ENCODE measurements at places on chromosomes 6 and 20.

GRCh38 chr20:47448429-47448828 lies 53.3 kb upstream of the NCOA3 start:
- no peak for DNase-seq

DNA sequence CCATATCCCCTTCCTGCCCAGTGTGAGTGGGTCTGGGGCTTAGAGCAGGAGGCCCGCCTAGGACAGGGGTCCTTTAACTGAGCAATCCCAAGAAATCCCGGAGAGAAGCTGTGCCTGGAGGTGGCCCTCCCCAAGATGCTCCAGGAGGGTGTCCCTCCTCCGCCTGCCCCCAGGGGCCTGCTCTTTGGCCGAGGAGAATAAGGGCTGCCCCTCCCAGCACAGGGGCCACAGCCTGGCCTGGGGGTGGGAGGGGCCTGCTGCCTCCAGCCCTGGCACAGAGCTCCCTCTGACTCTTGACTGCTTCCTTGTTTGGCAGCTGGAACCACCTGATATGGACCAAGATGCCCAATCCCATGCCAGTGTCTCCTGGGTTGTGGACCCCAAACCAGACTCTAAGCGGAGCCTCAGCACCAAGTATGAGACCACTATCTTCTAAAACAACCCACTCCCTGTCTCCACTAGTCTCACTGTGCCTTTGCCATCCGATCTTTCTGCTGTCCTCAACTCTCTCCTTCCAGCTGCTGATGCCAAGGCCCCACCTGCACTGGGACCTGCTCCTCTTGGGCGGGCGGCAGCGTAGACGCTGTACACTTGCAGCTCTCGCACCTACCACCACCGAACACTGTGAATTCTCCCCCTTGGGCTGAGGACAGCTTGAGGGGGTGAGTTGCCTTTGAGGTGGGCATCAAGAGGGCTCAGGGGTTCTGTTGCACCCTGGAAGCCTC lies 54.3 kb downstream of the TCP11 start:
- no peak for DNase-seq

GRCh38 chr6:158322400-158322723 lies 10.1 kb downstream of the TULP4 start:
- no peak for DNase-seq

DNA sequence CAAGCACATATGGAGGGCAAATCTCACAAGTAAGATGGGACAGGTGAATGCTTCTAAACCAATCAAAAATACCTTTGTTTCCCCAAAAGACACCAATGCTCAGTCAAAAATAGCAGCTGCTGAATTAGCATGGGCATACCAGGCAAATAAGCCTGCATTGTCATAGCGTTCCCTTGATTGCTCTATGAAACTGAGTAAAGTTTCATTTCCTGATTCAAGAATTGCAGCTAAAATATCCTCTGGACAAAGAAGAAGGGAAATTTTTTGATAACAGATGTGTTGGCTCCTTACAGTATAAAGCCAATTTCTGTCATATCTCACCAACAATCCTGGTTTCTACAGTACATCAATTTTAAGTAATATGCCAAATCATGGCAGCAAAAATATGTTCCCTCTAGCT lies 3.3 kb upstream of the TMEM14A start:
- no peak for DNase-seq

GRCh38 chr20:25017257-25017803 lies 24.8 kb upstream of the APMAP start:
- DNase-seq: no peak

- DNase-seq: no peak
These were observed 35.4 kb upstream of the SSTR4 start for GRCh38 chr20:22999756-23000155.

DNA sequence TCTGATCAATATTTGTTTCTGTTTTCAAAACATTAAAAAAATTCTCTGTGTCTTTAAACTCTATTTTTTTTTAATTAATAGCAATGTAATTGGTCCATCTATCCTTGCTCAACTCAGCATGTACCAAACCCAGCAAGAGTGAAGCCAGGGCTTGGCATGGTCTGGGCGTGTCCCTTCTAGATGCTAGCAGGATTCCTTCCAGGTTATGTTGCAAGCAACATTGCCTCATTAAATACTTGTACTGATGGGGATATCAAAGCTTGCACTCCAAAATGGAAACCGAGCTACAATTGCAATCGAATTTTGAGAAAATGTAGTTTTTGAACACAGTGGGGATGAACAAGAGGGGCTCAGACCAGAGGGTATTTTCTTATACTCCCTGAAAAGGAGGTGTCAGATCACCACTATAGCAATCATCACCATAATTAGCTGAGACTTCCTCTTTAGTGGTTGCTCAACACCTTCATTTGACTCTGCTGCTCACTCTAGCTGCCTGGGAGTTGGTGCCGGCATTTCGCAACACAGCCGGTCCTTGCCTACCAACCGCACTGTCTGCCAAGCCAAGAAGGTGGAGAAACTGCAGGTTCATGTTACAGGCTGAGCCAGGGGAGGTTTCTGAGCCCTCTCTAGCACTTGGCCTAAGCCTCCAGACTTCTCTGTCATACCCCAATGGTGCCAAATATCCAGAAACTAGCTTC lies 67.8 kb upstream of the RALGAPA2 start:
- DNase-seq: no peak

GRCh38 chr6:139743664-139744437 lies 369.4 kb upstream of the CITED2 start:
- peak; percentile 92 for DNase-seq

GRCh38 chr6:32397252-32397920 lies 9.6 kb downstream of the BTNL2 start:
- DNase-seq: no peak

- DNase-seq: no peak
These were observed 988 bp downstream of the TIAM2 start for GRCh38 chr6:154996016-154996590.

DNA sequence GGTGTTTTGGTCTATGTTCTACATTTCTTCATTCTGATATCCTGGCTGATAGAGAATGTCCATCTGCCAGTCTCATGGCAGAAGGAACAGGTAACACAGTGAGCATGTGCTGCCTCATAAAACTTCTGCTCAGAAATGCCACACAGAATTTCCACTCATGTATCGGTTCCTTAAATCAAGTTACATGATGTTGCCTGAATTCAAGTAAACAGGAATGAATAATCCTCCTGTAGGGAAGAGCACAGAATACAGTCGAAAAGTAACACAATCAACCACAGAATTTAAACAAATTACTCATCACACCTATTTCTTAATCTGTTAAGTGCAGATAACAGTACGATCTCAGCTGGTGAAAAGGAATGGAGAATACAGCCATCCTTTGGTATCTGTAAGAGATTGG lies 74.7 kb downstream of the FAM217A start:
- no peak for DNase-seq

GRCh38 chr6:81768150-81768942 lies 15.9 kb upstream of the TENT5A start:
- DNase-seq: no peak

DNA sequence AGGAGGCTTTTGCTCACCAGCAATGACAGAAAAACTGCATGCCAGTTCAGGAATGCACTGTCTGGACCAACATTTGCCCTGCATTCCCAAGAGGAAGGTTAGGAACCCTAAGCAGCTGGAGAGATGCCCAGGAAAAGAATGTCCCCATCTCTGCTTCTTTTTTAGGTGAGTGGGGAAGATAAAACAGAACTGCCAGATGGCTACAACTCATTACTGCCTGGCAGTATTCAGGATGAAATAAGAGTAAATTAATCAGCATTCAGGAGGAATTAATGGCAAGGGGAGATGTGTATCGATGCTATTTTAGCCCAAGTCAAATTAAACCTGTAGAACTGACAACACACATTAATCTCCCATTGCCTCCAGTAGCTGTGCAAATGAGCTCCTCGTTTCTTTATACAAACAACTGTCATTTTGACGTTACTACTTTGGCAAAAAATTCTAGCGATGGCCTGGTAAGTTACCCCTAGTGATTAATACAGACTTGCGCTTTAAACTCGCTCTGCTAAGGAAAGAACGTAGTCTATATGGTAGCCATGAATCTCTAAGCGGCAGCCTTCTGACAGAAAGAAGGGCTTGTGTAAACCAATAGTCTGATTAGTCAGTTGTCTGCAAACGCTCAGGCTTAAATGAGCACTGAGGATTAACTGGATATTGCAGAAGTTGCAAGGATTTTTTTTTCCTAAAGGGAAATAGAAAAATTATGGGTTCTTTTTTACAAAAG lies 16.7 kb upstream of the SMLR1 start:
- no peak for DNase-seq

GRCh38 chr20:48610996-48611395 lies 216.8 kb downstream of the PREX1 start:
- DNase-seq: no peak

- DNase-seq: no peak
These were observed 582.2 kb upstream of the FLRT3 start for GRCh38 chr20:14919501-14920081.

GRCh38 chr6:56024931-56025330 lies 149.5 kb upstream of the BMP5 start:
- DNase-seq: no peak

GRCh38 chr20:61349447-61350165 lies 97.5 kb downstream of the CDH4 start:
- DNase-seq: no peak

- DNase-seq: no peak
These were observed 27.5 kb upstream of the TGM6 start for GRCh38 chr20:2353231-2353630.

- no peak for DNase-seq
These were observed 7.1 kb downstream of the CD93 start for GRCh38 chr20:23079016-23079351.

DNA sequence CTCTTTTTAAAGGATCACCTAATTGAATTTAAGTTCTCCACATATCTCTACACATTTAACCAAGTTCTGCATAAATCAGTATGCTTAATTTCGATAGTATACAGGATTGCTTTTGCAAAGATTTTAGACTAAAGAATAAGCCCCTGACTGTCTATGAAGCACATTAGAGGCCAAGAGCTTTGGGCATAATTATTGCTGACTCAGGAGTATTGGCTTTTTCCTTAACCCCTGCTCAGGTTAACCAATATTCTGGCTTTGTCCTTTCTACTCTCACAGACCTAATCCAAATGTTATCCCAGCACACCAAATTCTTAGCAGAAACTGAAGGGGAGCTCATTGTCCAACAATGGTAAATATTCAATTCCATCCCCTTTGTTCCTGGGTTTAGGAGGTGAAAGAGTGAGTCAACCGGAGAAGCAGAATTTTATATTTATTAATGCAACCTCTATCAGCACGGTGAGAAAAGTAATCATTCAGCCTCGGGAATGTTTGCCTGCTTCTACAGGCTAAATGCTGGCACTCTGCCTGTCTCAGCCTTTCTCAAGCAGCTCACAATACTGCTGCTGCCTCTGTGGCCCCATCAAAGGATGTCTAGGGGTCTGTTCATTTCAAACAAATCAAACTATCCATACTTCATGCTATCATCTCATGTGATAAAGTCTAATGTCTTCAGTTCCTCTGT lies 125.0 kb downstream of the SIM1 start:
- no peak for DNase-seq

DNA sequence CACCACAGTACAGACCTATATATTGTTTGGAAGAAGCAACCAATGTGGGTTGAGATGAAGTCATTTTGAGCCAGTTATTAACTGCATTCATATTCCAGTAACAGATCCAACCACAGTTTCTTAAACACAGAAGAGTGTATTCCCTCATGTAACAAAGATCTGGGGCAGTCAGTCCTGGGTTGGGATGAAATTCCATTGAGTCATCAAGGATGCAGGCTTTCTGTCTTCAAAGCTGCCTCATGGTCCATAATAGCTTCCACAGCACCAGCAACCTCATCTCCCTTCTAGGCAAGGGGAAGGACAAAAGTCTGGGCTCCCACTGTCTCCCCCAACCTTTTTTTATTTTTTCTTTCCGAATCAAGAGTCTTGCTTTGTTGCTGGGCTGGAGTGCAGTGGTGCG lies 2.9 kb upstream of the SOD2 start:
- no peak for DNase-seq
